Astrocyte of the spinal cord (primary cell): ENCODE measurements at places on chromosomes 1 and 21.

DNA sequence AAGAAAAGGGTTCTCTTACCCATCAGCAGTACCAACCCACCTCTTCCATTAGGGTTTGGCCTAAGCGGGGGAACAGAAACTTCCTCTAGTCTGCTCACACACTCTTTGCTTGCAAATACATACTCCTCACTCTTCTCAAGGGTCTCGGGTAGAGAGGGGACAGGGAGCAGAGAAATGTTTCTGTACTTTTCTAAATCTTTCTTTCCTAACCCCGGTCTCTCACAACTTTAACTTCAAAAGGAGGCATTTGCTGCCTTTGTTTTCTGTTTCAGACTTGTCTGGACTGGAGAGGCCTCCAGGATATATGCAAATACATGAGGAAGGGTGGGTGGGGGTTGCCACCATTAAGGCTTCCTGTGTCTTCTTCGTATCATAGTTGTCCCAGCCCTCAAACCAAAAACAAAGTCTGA, 10.5 kb upstream of the LAX1 start:
- DNase-seq, result no peak

GRCh38 chr1:48878191-48878940, 101.7 kb upstream of the BEND5 start:
- peak; percentile 88 for DNase-seq

DNA sequence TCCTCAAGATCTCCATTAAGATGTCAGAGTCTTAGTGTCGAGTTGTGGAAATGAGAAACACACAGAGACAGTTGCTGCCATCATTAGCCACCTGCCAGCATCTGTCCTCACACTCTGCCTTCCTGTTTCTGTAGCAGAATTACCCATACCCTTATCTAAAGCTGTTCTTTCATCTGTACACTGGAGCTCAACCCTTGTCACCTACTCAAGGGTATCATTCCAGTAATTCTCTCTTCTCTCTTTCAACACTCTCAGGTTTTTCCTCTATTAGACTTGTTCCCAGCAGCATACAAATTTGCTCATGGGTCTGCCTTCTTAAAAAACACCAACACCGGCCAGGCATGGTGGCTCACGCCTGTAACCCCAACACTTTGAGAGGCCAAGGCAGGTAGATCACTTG, 27.4 kb upstream of the RNF2 start:
- no peak for DNase-seq

GRCh38 chr1:201736707-201737320, 92.1 kb upstream of the IPO9 start:
- DNase-seq, result no peak

DNA sequence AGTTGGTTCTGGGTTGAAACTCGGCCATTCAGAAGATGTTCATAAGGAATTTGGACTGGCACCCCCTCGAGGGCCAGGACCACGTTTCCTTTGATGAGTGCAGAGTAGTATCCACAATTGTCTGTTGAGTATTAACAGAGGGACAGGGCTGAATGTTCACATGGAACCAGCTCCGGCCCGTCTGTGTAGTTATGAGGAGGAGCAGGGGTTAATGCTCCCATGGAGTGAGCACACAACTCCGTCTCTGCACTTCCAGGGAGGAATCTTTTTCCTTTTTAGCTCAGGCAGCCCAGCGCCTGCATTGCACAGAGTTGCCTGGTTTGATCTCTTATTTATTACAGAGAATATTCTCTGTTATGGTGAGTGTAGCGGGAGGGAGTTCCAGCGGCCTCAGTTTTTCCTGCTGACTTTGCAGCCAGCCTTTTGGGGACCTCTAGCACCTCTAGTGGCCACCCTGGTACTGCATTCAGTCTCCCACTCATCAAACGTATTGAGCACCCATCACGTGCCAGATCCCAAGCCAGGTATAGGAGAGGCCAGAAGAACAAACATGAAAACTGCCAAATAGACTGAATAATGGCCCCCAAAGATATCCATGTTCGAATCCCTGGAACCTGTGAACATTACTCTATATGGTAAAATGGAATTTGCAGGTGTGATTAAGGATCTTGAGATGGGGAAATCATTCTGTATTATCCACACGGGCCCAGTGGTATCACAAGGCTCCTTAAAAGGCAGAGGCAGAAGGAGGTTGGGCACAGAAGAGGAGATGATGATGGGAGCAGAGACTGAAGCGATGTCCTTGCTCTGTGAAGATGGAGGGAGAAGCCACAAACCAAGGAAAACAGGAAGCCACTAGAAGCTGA, 167.7 kb upstream of the CSF3R start:
- DNase-seq, result peak; percentile 24

- DNase-seq, result no peak
These were observed 50.2 kb downstream of the KCNJ6 start for GRCh38 chr21:37866027-37866426.

DNA sequence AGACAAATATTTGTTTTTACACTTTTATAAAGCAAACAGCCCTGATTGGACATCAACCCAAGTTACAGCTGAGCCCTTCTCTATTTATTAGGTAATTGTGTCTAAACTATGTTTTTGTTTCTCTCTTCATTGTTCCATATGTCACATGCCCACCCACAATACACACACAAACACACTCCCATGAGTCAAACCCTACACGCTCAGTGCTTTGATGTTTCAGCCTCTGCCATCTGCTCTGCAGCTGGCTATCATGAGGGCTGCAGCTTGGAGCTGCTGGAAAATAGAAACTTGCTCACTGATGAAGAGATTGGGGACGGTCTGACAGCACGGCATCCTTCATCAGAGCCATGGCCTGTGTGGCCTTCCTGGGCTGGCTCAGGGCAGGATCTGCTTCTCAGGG, 41.7 kb downstream of the PSMG1 start:
- DNase-seq, result peak; percentile 13

GRCh38 chr21:36946949-36947356, 19.5 kb downstream of the HLCS start:
- no peak for DNase-seq

GRCh38 chr1:65355031-65355712, 45.8 kb downstream of the DNAJC6 start:
- no peak for DNase-seq

- DNase-seq, result no peak
These were observed 216.6 kb downstream of the MRPL39 start for GRCh38 chr21:25390701-25391100.

- DNase-seq, result no peak
These were observed 44.3 kb downstream of the TRIM11 start for GRCh38 chr1:228362141-228362883.

DNA sequence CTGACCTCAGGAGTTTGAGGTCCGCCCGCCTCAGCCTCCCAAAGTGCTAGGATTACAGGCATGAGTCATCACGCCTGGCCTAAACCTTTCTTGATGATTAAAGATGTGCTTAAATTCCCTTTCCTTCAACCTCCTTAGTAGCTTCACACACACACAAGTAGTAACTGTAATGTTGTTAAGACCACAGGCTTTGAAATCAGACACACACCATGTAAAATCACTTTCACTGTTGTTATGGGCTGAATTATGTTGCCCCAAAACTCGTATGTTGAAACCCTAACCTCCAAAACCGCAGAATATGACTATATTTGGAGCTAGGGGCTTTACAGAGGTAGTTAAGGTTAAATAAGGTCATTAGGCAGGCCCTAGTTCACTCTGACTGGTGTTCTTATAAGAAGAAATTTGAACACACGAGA, 180.2 kb downstream of the NR5A2 start:
- peak; percentile 29 for DNase-seq

DNA sequence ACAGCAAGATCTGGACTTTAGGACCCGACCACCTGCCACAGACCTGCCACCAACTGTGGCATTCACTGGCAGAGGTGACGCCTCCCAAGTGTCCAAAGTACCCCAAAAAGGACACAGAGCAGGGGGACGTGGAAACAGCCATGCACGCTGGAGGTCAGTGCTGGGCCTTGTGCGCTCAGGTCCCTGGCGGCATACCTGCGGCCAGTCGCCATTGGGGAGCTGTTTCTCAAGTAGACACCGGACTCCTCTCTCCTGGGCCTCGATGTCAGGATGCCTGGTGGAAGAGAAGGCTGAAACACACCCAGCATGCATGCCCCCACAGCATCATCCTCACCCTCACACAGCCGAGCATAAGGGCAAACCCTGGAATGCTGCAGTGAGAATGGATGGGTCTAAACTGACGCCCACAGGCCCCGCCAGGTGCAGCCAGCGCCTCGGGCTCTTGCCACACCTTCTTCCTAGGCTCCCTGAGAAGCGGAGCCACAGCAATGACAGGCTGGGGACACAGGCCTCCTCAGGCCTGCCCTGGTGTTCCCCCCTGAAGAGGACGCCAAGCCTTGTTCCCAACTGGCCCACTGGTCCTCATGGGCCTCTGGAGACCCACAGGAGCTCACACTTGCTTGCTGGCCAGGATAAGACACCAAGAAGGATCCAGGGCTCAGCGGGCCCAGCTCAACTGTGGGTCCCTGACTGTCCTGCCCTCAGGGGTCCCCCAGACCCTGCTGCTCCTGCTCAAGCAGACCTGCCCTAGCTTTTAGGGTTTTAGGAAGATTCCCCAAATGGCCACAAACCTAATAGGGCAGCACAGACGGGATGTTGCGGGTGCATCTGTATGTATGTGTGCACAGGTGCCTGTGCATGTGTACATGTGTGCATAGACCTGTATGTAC, 7.7 kb upstream of the SPATC1L start:
- DNase-seq, result no peak

GRCh38 chr1:221279146-221279545, 399.9 kb downstream of the HLX start:
- no peak for DNase-seq

DNA sequence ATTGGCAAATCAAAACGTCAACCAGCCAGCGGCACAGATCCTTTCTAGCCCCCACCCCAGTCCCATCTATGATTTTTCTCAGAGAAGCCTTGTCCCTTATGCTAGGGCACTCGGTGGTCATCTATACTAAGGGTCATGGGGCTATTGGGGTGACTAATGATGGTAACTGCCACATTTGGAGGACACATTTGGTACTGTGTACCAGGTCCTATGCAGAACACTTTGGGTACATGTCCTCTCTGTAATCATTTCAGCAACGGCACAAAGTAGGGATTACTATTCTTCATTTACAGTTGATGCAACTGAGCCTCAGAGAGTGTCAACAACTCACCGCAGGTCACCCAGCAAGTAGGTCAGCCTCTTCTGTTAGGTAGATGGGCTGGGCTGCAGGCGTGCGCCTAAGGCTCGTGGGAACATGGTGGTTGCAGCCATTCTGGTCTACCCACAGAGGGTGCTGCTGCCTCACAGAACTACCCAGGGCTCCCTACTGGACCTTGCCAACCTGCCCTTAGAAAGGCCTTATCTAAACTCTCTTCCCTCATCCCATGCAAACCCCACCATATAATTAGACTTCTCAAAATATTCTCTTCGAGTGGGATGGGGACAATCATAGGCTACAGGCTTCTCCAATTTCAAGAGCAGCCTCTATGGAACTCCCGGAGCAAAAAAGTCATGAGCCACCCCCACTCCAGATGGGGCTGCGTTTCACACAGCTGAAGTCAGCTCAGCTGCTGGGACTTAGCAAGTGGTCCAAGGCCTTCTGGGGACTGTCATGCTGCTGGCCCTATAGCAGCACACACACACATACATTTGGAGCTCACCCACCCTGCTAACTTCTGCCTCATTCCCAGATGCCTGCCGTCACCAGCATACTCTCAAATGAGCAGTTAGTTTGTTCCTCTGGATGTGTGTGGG, 5.8 kb upstream of the SDHB start:
- DNase-seq, result peak; percentile 68

GRCh38 chr1:194478731-194479130, 1292.3 kb upstream of the B3GALT2 start:
- DNase-seq, result no peak

GRCh38 chr1:224866940-224867339, 62.5 kb upstream of the DNAH14 start:
- DNase-seq, result no peak

DNA sequence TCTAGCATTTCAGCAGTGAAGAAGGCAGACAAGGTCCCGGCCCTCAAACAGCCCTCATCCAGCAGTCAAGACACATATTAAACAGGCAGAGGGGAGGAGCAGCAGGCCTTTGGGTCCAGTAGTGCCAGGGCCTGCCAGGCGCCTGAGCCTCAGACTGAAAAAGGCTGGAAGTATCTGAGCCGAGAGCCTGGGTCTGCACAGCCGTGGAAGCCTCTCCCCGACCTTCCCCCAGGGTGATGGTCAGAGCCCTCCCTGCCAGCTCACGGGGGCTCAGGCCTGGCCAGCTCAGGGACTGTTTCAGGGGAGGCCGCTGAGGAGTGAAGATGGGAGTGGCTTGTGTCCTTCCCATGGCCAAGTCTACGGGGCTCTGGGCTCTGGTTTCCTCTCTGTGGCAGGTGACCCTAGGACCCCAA, 565.2 kb downstream of the PTPRU start:
- no peak for DNase-seq

- no peak for DNase-seq
These were observed 11.2 kb downstream of the DDAH1 start for GRCh38 chr1:85453640-85454194.

GRCh38 chr1:161481624-161482392, 23.4 kb upstream of the FCGR2A start:
- DNase-seq, result no peak

DNA sequence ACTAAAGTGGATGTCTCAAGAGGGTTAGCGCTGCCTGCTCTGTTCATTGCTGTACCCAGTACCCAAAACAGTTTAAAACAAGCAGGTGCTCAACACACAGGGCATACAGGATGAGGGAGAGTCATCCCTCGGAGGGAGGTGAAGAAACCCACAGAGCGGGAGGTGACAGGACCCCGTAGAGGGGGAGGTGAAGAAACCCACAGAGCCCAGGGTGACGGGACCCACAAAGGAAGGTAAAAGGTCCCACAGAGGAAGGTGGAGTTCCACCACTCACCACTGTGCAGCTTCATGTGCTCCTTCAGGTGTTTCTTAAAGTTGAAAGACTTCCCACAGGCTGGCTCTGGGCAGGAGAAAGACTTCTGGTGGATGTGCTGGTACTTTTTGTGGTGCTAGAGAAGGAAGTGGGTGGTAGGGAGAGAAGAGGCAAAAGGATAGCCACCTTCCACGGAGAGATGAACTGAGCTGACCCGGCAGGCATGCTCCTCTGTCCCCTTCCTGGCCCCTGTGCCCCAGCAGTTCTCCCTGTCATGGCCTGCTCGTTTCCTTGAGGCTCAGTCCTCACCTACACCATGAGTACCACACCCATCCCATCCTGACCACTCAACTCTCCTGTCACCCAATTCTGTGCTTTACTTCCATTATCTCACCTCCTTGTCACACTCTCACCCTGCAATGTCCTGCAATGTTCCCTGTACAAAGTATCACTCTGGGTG, 5.1 kb downstream of the ZNF692 start:
- DNase-seq, result no peak

DNA sequence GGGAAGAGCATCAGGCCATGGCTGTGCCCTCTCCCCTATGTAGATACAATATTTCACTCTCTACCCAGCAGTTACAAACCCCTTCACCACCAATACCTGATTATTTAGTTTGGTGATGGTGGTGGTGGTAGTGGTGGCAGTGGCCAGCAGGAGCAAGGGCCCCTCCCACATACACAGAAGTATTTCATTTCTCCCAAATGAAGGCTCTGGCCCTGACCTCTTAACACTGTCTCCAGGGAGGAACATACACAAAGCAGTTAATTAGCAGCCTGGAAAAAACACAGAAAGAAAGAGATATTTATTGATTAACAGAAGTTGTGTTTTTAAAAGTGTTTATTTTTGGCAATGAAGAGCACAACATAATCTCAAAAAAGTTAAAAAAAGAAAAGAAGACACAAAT, 212.7 kb upstream of the SAMSN1 start:
- no peak for DNase-seq

- no peak for DNase-seq
These were observed 99.2 kb downstream of the PROX1 start for GRCh38 chr1:214086945-214087344.

GRCh38 chr1:46458190-46458589, 31.4 kb upstream of the DMBX1 start:
- DNase-seq, result no peak

GRCh38 chr1:190001187-190001586, 476.5 kb downstream of the BRINP3 start:
- peak; percentile 45 for DNase-seq
